G401 (cell line): ENCODE measurements at places on chromosomes 6 and 20.
A peak's percentile ranks its signal among the peaks of the same experiment; 100 is the strongest.

- DNase-seq = peak; percentile 5
These were observed 784.2 kb downstream of the KIF16B start for GRCh38 chr20:15789079-15789478.

DNA sequence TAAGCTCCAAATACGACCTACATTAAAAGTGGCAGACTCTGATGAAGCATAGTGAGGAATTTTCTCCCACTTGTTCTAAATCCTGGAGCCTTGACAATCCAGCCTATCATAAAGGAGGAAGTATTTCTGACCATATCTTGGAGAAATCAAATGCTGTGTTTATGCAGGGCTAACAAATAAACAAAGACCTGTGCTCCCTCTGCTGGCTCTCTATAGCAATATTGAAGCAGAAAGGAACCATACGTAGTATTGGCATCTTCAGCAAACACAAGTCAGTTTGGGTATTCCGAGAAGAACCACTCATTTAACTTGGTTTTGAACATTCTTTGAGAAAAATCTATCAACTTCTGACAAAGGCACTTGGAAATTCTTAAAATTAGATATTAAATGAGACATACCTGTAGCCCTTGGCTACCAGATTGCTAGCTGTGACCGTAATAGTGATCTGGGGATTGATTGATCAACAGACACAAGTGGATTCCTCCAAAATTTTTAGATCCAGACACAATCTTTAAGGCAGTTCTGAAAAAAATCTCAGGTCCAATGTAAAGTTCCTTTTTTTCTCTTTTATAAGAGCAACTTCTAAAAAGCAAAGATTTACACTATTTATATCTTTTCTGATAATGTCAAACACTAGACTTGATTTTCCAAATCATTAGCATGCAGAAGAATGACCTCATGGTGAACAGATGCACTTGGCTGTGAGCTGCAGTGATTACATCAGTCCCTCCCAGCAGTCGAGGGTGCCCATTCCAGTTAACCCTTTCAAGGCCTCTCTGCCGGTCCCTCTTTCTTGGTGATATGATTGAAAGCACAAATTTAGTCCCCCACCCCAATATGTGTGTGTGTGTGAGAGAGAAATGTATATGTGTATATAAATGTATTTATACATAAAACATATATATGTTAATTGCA lies 40.2 kb downstream of the INSM1 start:
- DNase-seq = peak; percentile 86

GRCh38 chr6:117829594-117830319 lies 77.3 kb upstream of the SLC35F1 start:
- no peak for DNase-seq

GRCh38 chr6:104428184-104428583 lies 431.5 kb downstream of the HACE1 start:
- DNase-seq = no peak
